Naive B cell (primary cell): ENCODE measurements at places on chromosomes 3 and 15. TPM values are rescaled to one million over a fixed set of nuclear protein-coding genes. Genes with fewer than 3 reads are reported as not detected.

The TUSC2 gene
- 41.5 TPM for polyA plus RNA-seq

The SORD gene
- 16.2 TPM for polyA plus RNA-seq

The CD86 gene
- 51.8 TPM for polyA plus RNA-seq

The FAM240A gene
- polyA plus RNA-seq = not detected

DNA sequence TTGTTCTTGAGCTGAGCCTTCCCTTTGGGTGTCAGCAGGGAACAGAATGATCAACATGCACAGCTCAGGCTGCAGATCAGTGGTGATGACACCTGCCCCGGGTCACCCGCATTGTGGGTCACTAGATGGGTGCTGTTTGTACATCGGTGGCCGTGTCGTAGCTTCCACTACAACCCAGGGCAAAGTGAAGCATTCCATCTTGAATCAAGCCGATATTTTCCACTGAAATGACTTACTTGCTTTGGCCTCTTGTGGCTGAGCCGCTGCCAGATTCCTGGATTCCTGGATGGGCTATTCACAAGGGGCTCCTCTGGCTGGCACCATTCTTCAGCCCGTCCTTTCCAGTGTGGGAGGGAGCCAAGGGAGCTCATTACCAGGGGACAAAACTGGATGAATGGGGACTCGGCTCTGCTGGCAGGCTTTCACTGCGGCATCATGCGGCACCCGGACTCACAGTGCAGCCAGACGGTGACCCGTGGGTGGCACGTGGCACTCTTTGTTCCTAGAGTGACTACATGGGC, 65.6 kb downstream of the SLCO3A1 start:
- no peak for DNase-seq

DNA sequence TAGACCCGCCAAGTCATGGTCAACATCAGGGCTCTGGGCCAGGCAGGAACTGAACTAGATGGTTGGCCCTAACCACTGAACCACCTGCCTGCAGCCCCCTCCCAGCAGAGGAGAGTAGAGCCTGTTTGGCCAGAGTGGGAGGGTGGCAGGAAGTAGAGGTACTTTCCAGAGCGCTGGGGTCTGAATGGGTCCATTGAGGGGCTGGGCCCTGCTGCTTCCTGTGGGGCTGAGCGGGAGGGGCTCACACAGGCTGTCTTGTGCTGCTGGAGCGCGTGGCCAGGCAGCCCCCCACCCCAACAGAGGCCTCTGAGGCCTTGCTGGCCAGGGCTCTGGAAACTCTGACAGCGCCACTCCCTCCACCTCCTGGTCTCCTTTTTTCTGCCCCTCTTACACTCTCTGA, 17.4 kb downstream of the CSPG4 start:
- DNase-seq = peak; percentile 63

DNA sequence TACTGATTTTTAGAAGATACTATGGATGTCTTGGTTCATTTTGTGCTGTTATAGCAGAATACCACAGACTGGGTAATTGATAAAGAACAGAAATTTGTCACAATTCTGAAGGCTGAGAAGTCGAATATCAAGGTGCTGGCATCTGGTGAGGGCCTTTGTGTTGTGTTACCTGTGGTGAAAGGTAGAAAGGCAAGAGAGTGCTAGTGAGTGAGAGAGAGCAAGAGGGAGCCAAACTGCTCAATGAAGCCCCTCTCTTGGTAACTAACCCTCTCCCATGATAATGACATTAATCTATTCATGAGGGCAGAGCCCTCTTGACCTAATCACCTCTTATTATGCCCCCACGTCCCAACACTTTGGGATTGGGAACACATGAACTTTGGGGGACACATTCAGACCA, 31.3 kb downstream of the PDCD6IP start:
- DNase-seq = no peak

- DNase-seq = no peak
Measured at GRCh38 chr15:32993285-32993684, 201.2 kb downstream of the FMN1 start.

- no peak for DNase-seq
Measured at GRCh38 chr3:123907720-123908119, 23.6 kb upstream of the MYLK start.

- peak; percentile 48 for DNase-seq
Measured at GRCh38 chr15:63752075-63752684, 81.6 kb downstream of the HERC1 start.

DNA sequence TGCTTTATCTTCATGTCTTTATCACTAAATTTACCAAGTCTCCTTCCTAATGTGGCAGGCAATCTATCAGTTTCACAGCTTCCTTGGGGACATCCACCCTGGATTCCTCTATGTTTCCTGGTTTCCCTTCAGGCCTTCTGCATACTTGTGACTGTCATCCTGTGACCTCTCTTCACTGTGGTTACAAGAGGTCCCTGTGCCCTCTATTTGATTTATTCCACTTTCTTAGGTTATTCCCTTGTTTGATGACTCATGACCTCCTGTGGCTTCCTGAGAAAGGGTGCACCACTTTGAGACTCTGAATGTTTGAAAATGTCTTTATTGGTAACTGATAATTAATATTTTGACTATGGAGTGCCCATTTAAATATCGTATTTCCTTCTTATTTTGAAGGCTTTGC, 60.5 kb upstream of the KY start:
- no peak for DNase-seq

- no peak for DNase-seq
Measured at GRCh38 chr3:153285194-153285641, 123.2 kb downstream of the RAP2B start.
